ENCODE measurements at places on chromosomes 6 and 20.

DNA sequence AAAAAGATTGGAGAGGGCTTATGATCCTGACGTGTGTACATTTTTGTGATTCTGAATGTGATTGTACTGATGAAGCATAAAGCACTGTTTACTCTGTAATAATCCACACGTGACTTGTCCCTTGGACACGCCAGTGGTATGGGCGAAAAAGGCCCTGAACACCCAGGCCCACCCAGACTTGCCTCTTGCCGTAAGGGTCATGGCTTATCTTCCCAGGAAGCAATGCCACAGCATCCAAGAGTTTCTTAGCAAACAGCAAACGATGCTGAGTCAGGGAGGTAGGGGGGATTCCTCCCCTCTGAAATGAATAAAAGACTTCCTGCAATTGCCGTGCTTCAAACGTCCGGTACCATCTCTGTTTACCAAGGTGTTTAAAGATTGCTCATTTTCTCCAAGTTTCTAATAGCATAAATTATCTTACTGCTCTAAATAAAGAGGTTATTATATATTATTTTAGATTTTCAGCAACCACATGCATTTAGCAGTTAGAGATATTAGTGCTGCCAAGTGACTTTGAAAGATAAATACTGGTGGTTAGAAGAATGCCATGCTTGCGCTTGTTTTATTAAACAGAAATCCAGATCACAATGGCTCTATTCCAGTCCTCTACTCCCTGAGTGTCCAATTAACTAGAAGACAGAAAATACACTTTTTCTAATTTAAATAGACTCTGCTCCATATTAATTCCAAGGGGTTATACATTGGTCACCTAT, 212.8 kb upstream of the CST7 start:
- no peak for DNase-seq

DNA sequence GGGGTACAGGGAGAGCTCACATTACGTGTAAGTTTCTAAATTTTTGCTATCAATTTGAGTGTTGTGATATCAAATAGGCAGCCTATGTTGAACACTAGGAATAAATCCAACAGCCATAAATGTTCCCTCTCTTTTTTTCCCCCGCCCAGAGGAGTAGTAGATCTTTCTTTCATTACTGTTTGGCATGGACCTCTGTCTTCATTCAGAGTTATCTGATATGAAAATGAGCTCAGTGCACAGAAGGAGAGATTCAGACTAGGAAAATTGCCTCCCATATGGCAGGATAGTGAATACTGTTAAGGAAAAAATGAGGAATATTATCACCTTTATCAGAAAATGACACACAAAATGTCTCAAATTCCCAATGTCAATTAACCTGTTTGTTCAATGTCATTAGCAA, 110.0 kb upstream of the EYS start:
- DNase-seq, result no peak

DNA sequence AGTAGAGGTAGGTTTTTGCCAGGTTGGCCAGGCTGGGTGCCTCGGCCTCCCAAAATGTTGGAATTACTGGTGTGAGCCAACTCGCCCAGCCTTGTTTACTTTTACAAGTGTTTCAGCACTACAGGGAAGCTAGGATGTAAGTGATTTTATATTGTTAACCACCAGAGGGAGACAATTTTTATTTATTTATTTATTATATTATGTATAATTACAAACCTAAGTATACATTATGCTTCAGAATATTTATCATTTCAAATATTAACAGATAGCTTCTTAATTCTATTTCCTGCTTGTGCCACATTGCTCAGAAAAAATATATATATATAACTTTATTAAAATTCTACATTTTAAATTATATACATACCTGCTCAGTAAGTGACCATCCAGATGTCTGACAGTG, 9.8 kb downstream of the MMUT start:
- DNase-seq, result no peak

DNA sequence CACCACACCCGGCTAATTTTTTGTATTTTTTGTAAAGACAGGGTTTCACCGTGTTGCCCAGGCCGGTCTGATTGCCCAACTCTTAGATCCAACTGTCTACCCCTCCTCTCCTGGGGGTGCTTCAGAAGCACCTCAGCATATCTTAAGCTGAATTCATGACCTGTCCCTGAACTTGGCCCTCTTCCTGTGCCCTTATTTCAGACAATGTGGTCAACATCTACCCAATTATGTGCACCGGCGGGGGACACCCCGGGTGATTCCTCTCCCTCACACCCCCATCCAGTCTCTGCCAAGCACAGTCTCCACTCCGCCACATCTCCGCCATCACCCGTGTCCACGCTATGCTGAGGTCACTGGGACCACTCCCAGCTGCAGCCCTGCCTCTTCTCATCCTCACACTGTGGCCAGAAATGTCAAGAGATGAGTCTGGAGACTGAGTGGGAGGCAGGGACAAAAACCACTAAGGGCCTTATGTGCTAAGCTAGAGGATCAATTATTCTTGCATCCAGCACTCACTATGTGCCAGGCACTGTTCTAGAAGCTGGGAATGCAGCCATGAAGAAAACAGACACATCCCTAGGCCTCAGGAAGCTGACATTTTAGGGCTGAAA, 111.9 kb downstream of the ARMC2 start:
- no peak for DNase-seq

- DNase-seq, result no peak
Measured at GRCh38 chr6:154292855-154293519, 63.6 kb downstream of the IPCEF1 start.

DNA sequence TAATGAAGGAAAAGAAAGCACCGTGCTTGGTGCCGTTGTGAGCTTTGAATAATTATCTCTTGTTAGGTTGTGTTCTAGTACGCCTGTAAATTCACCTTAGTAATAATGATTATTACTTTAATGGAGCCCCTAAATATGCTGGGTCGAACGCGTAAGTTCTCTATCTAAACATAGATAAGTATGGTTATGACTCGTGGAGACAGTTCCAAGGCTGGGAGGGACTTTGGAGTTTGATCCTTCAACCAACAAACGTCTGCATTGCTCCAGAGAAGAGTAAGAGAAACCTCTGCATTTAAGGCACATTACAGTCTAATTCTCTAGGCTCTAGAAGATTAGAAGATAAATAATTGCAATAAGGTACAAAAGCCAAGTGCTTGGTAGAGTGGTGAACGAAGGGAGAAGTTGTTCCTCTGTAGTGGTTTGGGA, 514 bp downstream of the ACOT13 start:
- DNase-seq, result no peak

DNA sequence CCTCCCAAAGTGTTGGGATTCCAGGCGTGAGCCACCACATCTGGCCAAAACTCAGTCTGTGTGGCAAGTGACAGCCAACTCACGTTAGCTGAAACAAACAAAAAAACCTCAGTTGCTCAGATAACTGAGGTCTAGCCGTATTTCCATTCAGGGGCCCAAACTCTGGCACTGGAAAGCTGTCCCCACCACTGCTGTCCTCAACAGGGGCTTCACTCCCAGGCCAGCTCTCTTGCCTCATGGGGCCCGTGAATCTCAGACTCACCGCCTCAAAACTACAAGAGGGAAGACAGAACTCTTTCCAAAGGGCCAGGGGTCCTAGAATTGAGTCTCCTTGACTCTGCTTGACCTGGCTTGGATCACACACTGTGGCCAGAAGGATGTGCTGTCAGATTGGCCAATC, 7.4 kb downstream of the TTPAL start:
- no peak for DNase-seq

- DNase-seq, result no peak
Measured at GRCh38 chr6:55180258-55180657, 5.9 kb downstream of the HCRTR2 start.

DNA sequence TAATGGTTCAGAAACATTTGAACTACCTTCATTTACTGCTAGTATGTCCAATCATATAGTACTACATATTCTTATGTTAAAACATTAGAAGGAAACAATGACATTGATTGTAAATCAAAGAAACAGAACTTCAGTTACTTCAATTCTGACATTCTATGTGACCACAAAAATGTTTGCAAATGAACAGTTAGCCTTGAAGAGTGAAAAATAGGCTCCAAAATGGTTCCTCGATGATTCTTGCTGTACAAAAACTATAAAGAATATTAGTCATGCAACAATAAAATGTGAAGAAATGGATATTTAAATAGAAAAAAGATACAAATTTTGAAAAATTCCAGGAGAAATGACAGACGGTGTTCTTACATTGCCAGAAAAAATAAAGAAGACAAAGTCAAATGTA, 686.9 kb downstream of the BCKDHB start:
- DNase-seq, result no peak

DNA sequence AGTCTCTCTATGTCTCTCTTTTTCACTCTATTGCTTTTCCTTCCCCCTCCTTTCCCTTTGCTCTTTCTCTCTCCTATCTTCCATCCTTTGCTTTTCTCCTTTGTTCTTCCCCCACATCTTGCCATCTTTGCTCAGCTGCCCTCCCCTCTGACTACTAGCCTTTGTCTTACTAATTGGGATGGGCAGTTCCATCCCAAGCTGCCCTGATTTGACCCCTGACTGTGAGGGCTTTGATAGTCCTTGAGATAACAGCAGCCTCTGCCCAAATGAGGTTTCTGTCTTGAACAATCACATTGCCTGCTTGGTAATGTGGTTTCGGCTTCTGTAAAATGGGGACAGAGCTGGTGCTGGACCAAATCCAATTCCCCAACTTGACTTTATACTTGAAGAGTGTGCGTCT, 327.7 kb downstream of the DHX35 start:
- DNase-seq, result no peak

GRCh38 chr6:101728956-101729355, 335.4 kb downstream of the GRIK2 start:
- DNase-seq, result no peak

DNA sequence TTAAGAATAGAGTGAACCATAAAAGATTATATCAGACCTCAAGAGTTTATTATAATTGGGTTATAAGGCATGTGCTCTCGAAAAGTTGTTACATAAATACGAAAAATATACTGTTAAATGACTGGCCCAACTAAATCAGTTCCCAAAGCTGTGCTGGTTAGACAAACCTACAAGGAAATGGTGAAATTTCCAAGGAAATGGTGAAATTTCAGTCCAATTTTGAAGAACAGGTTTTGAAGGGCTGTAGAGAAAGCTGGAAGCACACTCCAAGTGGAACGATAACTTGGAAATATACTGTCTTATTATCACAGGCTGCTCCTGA, 400 bp upstream of the TRMT11 start:
- DNase-seq, result no peak

GRCh38 chr20:53829724-53830521, 236.3 kb upstream of the ZNF217 start:
- DNase-seq, result peak; percentile 19

DNA sequence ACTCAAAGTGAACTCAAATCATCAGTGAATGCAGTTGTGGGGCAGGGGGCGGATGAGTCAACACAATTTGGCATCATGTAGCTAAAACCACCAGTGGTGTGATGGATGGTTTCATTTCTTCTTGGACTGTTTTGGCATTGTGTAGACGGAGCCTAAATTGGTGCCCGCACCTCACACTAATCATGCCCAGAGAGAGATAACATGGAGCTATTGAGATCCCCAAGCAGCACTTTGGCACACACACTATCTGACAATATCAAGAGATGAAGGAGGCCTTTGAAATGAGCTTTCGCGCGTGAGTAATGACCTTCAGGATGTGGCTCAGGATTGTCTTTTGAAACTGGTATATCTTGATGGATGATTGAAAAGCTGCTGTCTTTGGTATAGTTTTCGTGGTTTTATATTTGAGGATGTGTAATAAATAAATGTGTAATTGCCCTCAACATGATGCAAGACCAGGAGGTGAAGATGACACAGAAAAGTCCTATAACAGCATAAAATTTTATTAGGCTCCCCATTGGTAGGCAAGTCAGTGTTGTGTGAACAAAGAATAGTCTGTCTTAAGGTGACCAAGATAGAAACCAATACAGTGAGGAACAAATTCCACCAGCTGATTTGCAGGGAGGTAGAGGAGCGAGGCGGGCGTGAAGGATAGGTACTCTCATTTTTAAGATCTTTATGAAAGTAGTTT, 174.2 kb downstream of the TSHZ2 start:
- DNase-seq, result no peak

- DNase-seq, result peak; percentile 89
Measured at GRCh38 chr6:158819213-158819976, at the start of gene EZR. TSS of gene EZR (minus strand) at chr6:158819368. CDS start at chr6:158818093, 1,275 bp downstream.

GRCh38 chr20:47810116-47810677, 24.9 kb upstream of the SULF2 start:
- no peak for DNase-seq

GRCh38 chr6:169806701-169807100, 55.3 kb downstream of the ERMARD start:
- DNase-seq, result no peak

DNA sequence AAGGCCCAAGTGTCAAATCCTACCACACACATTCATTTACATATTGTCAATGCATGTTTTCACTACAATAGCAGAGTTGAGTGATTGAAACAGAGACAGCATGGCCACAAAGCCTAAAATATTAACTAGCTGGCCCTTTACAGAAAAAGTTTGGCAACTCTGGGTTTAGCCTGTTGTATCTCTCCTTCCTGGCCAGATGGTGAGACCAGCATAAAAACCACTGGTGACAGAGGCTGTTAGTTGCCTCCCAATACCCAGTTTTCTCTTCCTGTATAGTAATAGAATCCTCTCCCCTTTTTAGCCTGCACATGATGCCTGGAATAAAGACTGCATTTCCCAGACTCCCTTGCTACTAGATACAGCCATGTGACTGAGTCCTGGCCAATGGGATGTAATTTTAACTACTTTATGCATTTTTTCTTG, 100.0 kb upstream of the TAB2 start:
- DNase-seq, result no peak

DNA sequence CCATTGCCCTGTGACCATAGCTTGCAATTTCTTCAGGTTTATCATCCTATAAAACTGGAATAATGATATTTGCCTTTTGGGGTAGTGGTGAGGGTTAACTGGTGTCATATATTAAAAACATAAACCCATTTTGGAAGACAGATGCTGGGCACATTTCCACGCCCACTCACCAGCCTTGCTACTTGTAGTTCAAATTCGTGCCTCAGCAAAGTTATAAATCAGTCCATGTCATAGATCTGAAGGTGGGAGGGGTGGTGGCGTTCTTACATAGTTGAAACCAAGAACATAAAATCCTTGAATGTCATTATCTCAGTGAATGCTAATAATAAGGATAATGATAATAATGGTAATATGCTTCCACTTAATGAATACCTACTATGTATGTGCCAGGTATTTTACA, 9.4 kb upstream of the ELMO2 start:
- DNase-seq, result no peak

GRCh38 chr20:59647271-59647670, 42.9 kb downstream of the PHACTR3 start:
- no peak for DNase-seq

DNA sequence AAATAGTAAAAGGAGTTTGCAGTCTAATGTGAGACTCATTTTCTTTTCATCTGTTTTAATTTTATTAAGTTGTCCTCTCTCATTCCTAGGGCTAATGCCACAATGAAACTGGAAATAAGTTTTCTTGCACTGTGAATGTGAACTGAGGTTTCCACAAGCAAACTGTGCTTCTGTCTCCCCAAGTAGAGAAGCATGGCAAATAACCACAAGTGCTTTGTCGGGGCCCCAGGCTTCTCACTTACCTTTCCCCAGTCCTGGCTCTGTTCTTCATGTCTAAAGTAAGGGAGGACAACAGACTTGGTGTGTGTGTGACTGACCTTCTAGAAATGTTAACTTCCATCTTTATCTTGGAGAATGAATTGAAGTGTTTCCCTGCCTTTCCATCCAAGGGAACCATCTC, 80.8 kb downstream of the CBFA2T2 start:
- DNase-seq, result peak; percentile 20
